ENCODE measurements at places on chromosomes 3 and 15. TPM values are rescaled to one million over a fixed set of nuclear protein-coding genes. Genes with fewer than 3 reads are reported as not detected.

GRCh38 chr3:188060840-188061544 is 93.0 kb upstream of the LPP start:
- H3K36me3 ChIP-seq = no peaks in the 10 kb centered on the region
- no peak for DNase-seq
- H3K4me3 ChIP-seq = no peak overlapping the region

DNA sequence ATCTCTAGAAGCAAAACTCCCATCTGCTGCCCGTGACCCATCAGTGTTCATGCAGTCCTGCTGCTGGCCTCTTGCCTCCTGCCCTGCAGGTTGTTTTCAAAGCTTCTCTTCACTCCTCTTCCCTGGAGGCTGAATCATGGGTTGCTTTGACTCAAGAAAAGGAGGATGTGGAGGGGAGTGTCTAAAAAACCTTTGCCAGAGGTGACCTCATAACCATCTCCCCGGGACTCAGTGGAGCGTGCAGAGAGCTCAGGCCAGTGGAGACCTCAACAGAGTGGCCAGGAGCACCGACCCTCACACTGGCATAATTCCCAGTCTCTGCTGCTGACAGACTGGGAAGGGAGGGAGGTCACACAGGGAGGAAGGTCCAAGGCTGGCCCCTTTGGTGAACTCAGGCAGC is 60.9 kb upstream of the ITGA11 start:
- H3K27ac ChIP-seq = no peak overlapping the region
- no peaks in the 10 kb centered on the region for H3K4me1 ChIP-seq
- DNase-seq = peak; percentile 37
- H3K4me3 ChIP-seq = no peak overlapping the region
- H3K36me3 ChIP-seq = no peaks in the 10 kb centered on the region

- no peak overlapping the region for H3K4me3 ChIP-seq
- no peaks in the 10 kb centered on the region for H3K27me3 ChIP-seq
Measured at GRCh38 chr15:70195587-70196305, 98.0 kb upstream of the TLE3 start.

DNA sequence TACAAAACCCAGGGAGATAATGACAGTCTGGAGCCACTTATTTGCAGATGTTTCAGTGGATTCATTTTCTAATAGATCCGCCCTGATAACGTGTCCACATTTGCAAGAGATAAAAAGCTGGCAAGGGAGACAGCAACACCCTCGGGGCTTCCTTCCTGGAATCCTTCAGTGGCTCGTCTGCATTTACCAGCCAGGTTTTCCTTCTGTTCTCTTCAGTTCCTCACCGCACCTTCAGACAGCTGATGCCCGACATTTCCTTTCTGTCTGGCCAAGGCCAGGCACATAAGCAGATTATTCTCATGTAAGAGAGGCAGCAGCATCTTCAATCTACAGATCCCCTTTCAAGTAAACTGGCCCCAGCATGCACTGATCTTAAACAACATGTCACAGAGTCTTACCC is 56.2 kb upstream of the SPATA12 start:
- H3K27ac ChIP-seq = no peak overlapping the region
- no peak overlapping the region for H3K4me3 ChIP-seq
- H3K27me3 ChIP-seq = no peaks in the 10 kb centered on the region
- H3K36me3 ChIP-seq = no peaks in the 10 kb centered on the region
- DNase-seq = no peak
- H3K4me1 ChIP-seq = peaks cover 31% of the 10 kb centered on the region

DNA sequence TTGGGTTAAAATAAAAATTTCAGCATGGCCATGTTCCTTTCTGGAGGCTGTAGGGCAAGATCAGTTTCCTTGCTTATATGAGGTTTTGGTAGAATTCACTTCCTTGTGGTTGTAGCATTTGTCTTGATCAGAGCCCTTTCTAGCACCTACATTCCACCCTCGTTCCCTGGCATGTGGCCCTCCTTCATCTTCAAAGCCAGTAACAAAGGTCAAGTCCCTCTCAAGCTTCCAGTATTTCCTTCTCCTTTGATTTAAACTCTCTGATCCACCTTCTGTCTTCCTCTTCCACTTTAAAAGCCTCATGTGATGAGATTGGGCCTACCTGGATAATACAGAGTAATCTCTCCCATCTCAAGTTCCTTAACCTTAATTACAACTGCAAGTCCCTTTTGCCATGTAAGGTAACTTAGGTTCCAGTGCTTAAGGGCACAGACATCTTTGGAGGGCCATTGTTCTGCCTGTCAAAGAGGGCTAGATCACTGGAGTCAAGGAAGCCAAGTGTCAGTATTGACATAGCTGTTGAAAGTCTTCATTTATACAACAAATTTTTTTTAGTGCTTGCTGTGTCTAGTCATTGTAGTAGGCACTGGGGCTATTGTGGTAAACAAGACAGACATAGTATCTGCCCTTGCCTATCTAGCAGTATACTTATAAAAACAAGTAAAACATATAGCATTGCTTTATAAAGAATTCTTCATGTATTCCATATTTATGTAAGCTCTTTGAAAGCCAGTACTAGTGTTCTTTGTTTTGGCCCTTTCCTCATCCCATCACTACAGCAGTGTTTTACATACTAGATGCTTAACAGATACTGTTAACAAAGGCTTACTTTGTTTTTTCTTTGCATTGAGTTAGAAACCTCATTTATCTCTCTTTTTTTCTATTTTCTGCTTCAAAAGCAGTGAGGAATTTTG is 40.7 kb downstream of the GLCE start:
- no peaks in the 10 kb centered on the region for H3K36me3 ChIP-seq
- H3K4me3 ChIP-seq = no peak overlapping the region
- no peak for DNase-seq
- H3K4me1 ChIP-seq = no peaks in the 10 kb centered on the region

- no peaks in the 10 kb centered on the region for H3K4me1 ChIP-seq
- H3K27ac ChIP-seq = no peak overlapping the region
- H3K36me3 ChIP-seq = no peaks in the 10 kb centered on the region
- no peaks in the 10 kb centered on the region for H3K27me3 ChIP-seq
Measured at GRCh38 chr3:94996743-94997142, 933.9 kb downstream of the NSUN3 start.

FOXL2NB gene
- total RNA-seq = not detected

GRCh38 chr3:152279479-152279878 is 10.8 kb downstream of the MBNL1 start:
- no peak for DNase-seq
- H3K4me3 ChIP-seq = no peak overlapping the region
- H3K36me3 ChIP-seq = no peaks in the 10 kb centered on the region

UPK1B gene
- total RNA-seq = not detected

DNA sequence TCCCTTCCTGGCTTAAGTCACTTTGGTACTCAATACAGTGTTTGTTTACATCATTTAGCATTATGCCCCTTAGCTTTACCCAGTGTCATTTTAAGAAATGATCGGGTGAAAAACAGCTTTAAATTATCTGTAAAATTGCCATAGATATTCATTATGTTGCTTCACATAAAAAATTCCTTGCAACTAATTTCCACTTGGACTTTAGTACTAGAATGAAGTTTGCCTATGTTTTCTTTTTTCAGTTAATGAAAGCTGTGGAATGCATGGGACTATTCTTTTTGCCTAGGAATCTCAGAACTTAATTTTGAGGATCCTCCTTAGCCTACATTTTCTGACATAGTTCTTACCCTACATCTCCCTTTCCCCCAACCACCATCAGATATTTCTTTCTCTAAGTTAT is 38.4 kb downstream of the CCNL1 start:
- H3K4me3 ChIP-seq = no peak overlapping the region
- H3K36me3 ChIP-seq = no peaks in the 10 kb centered on the region
- no peak overlapping the region for H3K27ac ChIP-seq
- H3K4me1 ChIP-seq = no peaks in the 10 kb centered on the region
- H3K27me3 ChIP-seq = peaks cover 3% of the 10 kb centered on the region
- DNase-seq = no peak

PRSS50 gene
- not detected for total RNA-seq

- H3K27ac ChIP-seq = no peak overlapping the region
- no peaks in the 10 kb centered on the region for H3K36me3 ChIP-seq
- H3K27me3 ChIP-seq = no peaks in the 10 kb centered on the region
- no peak for DNase-seq
- H3K4me1 ChIP-seq = no peaks in the 10 kb centered on the region
Measured at GRCh38 chr3:126438746-126439145, 36.9 kb downstream of the ZXDC start.

FAM174B gene
- total RNA-seq = 11.0 TPM

DNA sequence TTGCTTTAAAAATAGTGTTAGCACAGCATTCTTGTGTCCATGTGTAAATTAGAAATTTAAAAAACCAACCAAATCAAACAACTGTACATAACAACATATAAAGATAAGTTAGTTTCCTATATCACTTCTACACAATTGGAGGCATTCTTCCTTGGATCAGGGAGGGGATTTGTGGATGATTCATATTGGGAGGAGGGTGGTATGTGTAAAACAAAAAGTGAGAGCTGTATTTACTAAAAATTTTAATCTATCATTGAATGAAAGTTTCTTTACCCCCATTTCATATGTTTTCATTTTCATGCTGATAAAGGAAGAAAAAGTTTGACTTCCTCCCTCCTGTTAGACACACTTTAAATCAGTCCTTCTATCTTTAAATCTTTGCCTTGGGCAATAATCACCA is 325.0 kb downstream of the SATB1 start:
- no peak overlapping the region for H3K27ac ChIP-seq
- H3K27me3 ChIP-seq = no peaks in the 10 kb centered on the region
- H3K36me3 ChIP-seq = no peaks in the 10 kb centered on the region
- no peak for DNase-seq

DNA sequence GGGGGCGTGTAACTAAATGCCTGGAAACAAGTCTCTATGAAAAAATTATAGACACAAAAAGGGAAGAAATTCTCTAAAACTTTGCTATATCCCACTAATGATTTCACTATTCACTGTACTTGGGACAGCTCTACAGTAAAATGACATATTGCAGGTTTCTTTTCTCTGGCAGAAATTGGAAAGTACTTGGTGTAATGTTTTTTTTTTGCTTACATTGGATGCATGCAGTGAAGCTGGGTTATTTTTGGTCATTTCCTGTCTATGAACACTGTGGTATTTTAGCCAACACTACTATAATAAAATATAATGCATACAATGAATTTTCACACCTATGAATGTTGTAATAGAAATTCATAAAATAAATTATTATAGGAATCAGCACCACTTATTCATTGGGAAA is 109.7 kb downstream of the LRRC49 start:
- no peaks in the 10 kb centered on the region for H3K4me1 ChIP-seq
- DNase-seq = no peak
- H3K27ac ChIP-seq = no peak overlapping the region
- no peak overlapping the region for H3K4me3 ChIP-seq

DNA sequence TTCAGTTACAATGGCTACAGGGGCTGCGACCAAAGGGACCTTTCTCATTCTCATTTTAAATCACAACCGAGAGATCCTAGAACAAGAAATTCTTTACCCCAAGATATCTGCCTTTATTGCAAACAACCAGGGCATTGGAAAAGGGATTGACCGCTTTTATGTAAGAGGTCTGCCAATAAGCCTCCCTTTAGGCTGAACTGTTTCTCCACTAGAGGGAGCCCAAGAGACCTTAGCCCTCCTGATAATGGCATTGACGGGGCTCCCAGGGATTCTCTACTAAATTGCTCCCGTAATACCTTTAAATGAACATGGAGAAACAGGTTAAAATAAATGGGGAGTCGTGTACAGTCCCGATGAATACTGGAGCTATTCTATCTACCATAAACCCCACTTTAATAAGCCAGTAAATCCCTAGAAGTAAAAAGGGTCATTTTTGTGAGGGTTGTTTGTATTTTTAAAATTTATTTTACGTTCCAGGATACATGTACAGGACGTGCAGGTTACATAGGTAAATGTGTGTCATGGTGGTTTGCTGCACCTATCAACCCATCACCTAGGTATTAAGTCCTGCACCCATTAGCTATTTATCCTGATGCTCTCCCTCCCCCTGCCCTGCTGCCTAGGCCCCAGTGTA is 7.5 kb upstream of the IGSF10 start:
- H3K36me3 ChIP-seq = no peaks in the 10 kb centered on the region
- no peaks in the 10 kb centered on the region for H3K27me3 ChIP-seq
- H3K4me1 ChIP-seq = no peaks in the 10 kb centered on the region
- no peak overlapping the region for H3K27ac ChIP-seq
- no peak overlapping the region for H3K4me3 ChIP-seq
- DNase-seq = peak; percentile 66

DNA sequence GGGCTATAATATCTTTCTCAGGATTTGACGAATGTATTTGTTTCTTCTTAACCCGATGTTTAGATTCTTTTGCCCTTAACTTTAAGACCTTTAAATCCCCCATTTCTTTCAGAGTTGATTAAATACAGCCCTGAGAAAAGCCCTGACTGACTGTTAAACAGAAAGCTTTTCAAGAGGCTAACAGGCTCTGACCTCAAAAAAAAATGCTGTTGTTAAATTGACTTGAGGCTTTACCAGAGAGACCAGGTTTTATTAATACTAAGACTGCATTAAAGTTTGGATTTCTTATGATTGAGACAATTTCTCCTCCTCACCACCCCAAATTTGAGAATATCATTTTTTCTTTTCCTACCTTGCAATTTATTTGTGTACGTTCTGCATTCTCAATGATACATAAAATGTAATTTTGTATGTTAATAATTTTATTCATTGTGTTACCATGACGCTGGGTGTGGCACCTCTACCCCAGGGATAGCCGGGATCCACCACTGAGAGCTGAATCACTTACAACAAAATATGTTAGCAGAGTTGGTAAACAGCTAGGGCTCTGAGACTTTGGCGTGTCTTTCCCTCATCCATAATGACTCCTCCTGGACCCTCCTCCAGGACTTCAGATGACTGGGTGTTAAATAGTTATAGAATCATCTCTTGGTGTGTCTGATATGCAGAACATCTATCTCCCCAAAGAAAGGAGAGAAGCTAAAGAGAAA is 753.5 kb downstream of the NAALADL2 start:
- no peak overlapping the region for H3K4me3 ChIP-seq
- no peak overlapping the region for H3K27ac ChIP-seq
- no peak for DNase-seq

- no peaks in the 10 kb centered on the region for H3K4me1 ChIP-seq
- no peak overlapping the region for H3K4me3 ChIP-seq
- H3K27ac ChIP-seq = no peak overlapping the region
- no peak for DNase-seq
- no peaks in the 10 kb centered on the region for H3K27me3 ChIP-seq
Measured at GRCh38 chr3:16658004-16658924, 53.0 kb upstream of the DAZL start.

IL17RD gene
- total RNA-seq = 10.0 TPM

DNA sequence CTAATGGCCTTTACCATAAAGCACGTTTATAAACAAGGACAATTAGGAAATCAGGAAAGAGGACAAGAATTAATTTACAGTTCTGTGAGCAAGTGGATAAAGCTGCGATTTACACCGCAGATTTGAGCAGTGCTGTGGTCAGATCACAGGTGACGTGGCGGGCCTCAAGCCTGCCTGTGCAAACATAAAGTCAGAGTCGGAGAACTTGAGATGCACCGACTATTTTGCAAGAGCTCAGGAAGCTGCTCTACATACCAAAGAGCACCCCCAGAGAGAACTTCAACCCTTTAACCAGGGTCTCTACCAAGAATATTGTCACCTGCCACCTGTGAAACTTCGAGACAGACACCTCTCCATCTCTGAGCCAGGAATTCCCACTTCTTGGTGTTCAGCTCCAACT is 35.7 kb downstream of the MECOM start:
- H3K27me3 ChIP-seq = no peaks in the 10 kb centered on the region
- H3K4me1 ChIP-seq = no peaks in the 10 kb centered on the region
- H3K4me3 ChIP-seq = no peak overlapping the region
- no peak for DNase-seq
- no peak overlapping the region for H3K27ac ChIP-seq
- H3K36me3 ChIP-seq = no peaks in the 10 kb centered on the region

- H3K4me1 ChIP-seq = peaks cover 8% of the 10 kb centered on the region
- no peak overlapping the region for H3K4me3 ChIP-seq
- no peaks in the 10 kb centered on the region for H3K27me3 ChIP-seq
- DNase-seq = no peak
Measured at GRCh38 chr15:85671156-85671555, 123.6 kb downstream of the KLHL25 start.

WDR76 gene
- total RNA-seq = 2.9 TPM

LMAN1L gene
- not detected for total RNA-seq

USP50 gene
- 1.5 TPM for total RNA-seq
